Thoracic aorta (tissue), 2 donors: ENCODE measurements at places on chromosomes 16 and 17. TPM values are rescaled to one million over a fixed set of nuclear protein-coding genes. Genes with fewer than 3 reads are reported as not detected.

GRCh38 chr17:68684949-68685357 lies 83.8 kb upstream of the FAM20A start:
- H3K27me3 ChIP-seq, result no peaks in the 10 kb centered on the region
- no peaks in the 10 kb centered on the region for H3K36me3 ChIP-seq
- H3K4me1 ChIP-seq, result peaks cover 12% of the 10 kb centered on the region
- no peak for DNase-seq

- no peaks in the 10 kb centered on the region for H3K36me3 ChIP-seq
- H3K4me3 ChIP-seq, result no peak overlapping the region
- no peak for DNase-seq
- H3K27ac ChIP-seq, result no peak overlapping the region
Observed at GRCh38 chr17:57993471-57994365, 5.7 kb upstream of the VEZF1 start.

- no peak for DNase-seq
- no peaks in the 10 kb centered on the region for H3K36me3 ChIP-seq
- no peak overlapping the region for H3K4me3 ChIP-seq
- no peaks in the 10 kb centered on the region for H3K27me3 ChIP-seq
- no peaks in the 10 kb centered on the region for H3K4me1 ChIP-seq
Observed at GRCh38 chr17:22510504-22510903, 818.2 kb downstream of the KCNJ18 start.

GRCh38 chr17:47119746-47120520 lies 69.2 kb downstream of the CDC27 start:
- no peak overlapping the region for H3K27ac ChIP-seq
- H3K4me1 ChIP-seq, result no peaks in the 10 kb centered on the region
- H3K4me3 ChIP-seq, result no peak overlapping the region
- H3K27me3 ChIP-seq, result no peaks in the 10 kb centered on the region
- H3K36me3 ChIP-seq, result peaks cover 14% of the 10 kb centered on the region

IL32 gene
- total RNA-seq, result 42.4 TPM

MYOCD gene
- 113 TPM for total RNA-seq
